ENCODE measurements at places on chromosomes 11 and 22.

DNA sequence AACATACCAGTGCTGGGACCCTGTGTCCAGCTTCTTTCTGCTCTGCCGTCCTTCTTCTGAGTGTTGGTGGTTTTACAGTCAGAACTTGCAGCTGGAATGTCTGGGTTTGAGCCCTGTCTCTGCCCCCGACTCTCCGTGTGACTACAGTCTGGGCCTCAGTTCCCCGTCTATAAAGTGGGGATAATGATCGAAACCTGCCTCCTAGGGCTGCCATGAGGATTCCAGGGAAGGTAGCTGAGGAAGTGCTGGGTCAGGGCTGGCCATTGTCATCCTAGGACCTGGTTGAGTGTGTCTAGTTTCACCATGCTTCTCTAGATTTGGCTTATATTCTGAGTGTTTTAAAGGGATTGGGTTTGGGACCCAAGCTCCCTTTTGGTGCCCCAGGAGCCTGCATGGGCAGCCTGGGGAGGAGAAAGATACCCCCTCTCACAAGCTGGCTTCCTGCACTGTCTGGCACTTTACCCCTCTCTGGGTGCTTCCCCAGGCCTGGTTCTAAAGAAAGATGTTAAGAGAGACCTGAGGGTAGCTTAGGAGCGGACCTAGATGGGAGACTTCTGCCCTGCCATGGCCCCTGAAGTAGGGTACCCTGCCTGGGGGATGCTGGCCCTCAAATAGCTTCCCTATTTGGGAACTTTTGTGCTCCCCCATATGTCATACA lies 49.9 kb downstream of the TSPAN18 start:
- no peak for DNase-seq

DNA sequence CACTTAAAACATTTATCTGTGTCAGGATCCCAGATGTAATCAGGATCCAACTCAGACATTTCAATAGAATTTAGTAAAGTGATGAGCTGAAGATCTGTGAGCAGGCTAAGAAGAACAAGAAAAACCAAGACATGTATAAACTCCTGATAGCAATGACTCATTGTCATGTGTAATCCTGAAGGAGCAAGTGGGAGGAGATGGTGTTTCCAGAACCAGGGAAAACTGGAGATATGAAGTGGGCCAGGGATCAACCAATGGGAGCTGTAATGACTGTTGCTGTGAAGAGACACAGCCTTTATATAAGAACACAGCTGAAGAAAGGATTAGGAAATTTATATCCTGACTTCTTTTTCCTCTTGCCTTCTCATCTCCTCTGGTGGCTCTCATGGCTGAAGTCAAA lies 682.5 kb upstream of the ARHGAP42 start:
- DNase-seq, result no peak

DNA sequence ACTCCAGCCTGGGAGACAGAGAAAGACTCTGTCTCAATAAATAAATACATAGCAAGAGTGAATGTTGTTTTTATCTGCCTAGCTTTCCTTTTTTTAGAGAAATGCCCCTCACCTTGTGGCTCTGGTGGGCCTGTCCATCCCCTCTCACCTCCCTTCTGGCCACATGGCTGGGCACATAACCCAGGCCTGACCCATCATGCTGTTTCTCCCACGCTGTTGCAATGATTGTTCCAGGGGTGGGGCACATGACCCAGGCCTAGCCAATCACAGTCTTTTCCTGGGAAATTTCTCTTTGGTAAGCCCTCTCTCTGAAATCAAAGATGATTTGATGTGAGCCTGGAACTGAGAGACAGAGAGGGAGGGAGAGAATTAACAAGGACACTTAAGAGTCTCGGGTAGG lies 5.5 kb upstream of the CYTH4 start:
- DNase-seq, result no peak

- DNase-seq, result no peak
Measured at GRCh38 chr11:79857377-79858214, 416.8 kb upstream of the TENM4 start.

- DNase-seq, result no peak
Measured at GRCh38 chr11:130545449-130546072, 97.1 kb downstream of the ADAMTS15 start.

GRCh38 chr11:22725079-22725478 lies 58.7 kb downstream of the GAS2 start:
- peak; percentile 27 for DNase-seq

DNA sequence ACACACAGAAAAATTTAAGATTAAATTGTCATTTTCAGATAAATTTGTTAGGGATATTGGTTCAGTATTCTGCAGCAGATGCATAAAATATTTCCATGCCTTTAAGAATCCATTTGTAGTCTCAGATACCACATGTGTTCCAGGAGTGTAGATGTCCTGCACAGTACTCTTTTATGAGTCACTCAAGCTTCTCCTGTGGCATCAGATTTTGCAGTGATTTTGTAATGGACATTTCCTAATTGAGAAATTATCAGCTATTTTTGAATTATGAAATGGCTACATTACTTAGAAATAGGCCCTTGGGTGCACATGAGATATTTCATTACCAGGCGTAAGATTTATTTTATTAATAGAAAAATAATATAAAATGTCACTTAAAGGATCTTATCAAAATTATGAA lies 18.9 kb downstream of the MMP3 start:
- peak; percentile 28 for DNase-seq

Data from fibroblast of upper back skin (primary cell).